Stimulated activated CD8-positive, alpha-beta memory T cell treated with anti-CD3 and anti-CD28 coated beads, Interleukin-4, amount 100 ng/mL, for 1 hour (primary cell): ENCODE measurements at places on chromosomes 5 and 9.

DNA sequence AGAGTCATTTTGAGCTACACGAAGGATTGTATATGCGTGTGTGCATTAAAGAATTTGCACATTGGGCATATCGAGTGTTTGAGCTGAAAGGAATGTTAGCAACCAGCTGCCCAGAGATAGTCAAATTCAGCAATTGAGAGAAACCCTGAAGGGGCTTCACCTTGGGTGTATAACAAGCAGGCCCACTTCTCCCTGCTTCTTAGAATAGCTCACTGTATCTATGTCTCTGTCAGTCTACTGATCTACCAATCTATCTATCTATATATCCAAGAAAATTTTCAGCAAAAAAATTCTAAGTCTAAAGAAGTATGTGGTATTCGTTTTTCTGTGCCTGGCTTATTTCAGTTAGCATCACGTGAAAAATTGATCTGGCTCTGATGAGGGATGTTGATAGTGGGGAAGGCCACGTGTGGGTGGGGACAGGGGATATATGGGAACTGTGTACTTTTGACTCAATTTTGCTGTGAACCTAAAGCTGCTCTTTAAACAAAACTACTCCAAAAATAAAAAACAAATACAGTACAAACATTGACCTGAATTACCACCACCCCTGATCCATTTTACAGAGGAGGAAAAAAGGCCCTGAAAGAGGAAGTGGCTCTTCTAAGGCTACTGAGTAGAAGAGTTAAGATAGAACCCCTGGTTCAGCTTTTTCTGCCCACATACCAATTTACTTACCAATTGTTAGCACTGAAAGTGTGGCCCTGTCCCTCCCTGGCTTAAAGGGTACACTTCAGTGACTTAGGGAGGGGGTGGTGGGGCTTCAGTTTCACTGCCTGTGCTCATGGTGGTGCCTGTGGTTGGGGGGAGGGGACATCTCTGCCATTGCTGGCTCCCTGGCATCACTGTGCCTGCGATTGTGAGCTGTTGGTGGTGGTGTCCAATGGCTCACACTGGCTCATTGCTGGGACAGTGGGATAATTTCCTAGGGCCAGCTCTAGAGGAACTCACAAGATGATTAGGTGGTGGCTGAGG, 141.8 kb downstream of the DOCK2 start:
- no peak for DNase-seq

GRCh38 chr5:163564321-163564938, 59.0 kb downstream of the MAT2B start:
- peak; percentile 28 for DNase-seq

DNA sequence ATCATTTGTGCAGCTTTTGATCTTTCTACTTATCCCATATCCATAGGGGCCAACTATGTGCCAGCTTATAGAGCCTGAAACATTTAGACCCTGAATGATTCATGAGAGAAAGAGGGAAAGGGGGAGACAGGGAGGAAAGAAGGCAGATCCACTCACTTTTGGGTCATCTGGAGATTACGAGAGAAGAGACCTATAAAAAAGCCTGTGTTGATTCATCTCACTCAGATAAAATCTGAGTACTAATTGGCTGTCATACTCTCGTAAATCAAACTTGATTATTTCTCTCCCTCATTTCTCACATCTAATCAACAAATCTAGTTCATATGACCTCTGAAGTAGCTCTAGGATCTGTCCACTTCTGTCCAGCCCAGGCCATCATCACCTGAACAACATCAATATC, 137.1 kb downstream of the ARL15 start:
- DNase-seq, result no peak

DNA sequence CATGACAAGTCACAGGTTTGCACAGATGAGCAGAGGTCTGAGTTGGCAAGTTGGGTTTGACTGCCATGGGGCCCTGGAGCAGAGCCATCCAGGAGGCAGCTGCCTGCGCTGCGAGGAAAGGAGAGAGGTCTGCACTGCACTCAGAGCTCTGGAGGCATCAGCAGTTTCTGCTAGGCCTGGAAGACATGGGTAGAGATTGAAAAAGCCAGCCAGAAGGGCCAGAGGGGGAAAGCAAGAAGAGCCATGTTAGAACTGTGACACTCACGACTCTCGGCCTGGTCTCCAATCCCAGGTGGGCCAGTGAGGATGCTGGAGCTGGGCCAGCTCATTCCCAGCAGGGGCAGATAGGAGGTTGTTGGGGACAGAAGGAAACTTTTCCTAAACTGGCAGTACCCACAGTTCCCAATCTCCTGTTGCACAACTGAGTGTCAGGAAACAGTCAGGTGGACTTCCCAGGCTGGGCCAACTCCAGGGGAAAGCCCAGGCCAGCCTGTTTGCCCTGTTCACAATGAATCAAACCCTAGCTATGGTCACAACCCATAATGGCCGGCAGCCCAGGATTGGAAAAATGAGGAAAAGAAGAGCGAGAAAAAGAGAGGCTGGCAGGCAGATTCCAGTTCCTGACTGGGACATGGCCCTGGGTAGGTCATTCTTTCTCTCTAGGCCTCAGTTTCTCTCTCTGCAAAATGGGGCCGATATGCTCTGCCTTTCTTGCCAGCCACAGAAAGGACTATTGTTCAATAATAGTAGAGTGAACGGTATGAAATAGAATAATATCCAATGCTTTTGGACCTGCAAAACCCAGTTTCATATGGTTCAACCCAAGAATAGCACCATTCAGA, 7.8 kb upstream of the ORM1 start:
- DNase-seq, result no peak

DNA sequence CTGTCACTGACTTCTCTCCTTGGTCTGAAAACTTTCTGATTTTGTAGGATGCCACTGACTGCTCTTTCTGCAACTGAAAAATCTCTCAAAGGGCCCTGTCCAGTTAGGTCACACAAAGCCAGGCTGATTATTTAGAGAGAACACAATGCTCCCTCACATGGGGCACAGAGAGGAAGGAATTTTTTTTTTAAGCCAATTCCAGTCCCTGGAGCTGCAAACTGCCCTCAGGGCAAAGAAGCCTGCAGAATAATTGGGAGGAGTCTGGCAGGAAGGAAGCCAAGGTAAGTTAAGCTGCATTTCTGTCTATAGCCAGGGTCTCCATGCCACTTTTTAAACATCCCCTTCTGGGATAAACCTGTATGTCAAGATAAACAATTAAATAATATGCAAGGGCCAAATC, 305.5 kb downstream of the ZSWIM6 start:
- DNase-seq, result no peak

DNA sequence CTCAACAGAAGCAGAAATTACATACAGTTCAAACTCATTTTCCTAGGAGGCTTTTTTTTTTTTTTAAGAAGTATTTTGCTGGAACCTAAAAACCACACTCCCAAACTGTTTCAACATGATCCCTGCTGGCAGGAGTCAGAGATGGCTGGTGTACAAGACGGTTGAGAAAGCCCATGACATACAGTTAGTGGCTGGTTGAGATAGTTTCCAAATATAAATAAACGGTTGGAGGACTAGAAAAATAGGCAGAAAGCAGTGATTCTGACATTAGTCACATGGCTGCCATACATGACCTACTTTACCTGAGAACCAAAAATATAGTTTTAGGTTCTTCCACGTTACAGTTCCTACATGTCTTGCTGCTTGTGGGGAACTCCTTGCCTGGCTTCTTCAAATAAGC, 31.7 kb upstream of the BASP1 start:
- DNase-seq, result no peak

DNA sequence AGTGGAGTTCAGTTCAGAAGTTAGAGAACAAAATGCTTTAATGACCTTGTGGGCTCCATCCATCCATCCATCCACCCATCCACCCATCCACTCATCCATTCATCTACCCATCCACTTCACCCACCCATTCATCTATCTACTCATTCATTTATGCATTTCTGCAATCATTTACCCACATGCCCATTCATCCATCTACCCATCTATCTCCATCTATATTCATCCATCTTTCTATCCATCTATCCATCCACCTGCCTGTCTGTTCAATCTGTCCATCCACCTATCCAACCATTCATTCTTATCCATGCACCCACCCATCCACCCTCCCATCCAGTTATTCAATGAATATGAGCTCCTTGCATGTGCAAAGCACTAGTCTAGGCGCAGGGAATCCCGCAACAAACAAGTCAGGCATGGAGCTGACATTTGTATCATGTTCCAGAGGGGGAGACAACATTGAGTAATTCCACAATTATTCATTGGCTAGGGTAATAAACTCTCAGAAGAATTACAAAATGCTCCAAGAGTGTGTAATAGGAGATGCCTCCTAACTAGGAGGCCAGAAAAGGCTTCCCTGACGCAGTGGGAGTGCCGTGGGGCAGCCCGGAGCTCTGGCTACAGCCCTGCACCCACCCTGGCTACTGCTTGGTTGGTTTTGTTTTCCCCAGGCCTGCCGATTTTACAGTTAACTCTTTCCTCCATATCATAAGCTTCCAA, 211.2 kb downstream of the NXNL2 start:
- no peak for DNase-seq

DNA sequence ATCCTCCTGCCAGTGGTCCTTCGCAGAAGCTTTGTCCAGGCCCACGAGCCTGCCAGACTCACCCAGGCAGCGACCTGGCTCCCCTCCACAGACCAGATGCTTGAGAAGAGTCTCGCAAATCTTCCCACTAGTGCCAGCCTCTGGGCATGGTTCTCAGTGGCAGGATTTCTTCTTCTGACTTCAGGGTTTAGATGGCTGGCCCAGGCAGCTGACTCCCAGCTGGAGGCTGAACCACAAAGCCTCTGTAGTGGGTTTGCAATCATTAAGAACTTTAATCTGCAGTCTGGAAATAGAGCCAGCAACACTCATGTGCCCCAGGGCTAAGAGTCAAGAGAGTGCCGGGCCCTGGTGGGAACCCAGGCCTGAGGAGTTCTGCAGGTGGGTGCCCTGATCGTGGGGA, 90.6 kb upstream of the ICE1 start:
- no peak for DNase-seq

GRCh38 chr9:133507246-133507965, 17.4 kb downstream of the MYMK start:
- no peak for DNase-seq

DNA sequence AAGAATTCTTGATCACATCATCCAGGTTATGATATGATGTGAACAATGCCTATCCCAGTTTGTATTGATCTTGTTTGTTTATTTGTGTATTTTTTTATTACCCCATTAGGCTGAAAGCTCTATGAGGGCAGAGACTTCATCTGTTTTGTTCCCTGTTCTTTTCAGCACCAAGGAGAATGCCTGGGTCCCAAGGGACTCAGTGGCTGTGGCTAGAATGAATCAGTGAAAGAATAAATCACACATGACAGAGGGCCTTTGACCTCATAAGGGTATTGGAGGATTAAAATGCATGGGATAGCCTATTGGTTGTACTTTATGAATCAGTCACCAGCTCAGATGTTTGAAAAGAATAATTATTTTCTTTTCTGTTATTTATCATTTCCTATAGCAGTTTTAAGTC, 292.2 kb downstream of the GAS1 start:
- DNase-seq, result no peak

GRCh38 chr5:95725937-95726810, 5.0 kb upstream of the RHOBTB3 start:
- no peak for DNase-seq

GRCh38 chr5:95763941-95764340, 32.8 kb downstream of the RHOBTB3 start:
- no peak for DNase-seq

DNA sequence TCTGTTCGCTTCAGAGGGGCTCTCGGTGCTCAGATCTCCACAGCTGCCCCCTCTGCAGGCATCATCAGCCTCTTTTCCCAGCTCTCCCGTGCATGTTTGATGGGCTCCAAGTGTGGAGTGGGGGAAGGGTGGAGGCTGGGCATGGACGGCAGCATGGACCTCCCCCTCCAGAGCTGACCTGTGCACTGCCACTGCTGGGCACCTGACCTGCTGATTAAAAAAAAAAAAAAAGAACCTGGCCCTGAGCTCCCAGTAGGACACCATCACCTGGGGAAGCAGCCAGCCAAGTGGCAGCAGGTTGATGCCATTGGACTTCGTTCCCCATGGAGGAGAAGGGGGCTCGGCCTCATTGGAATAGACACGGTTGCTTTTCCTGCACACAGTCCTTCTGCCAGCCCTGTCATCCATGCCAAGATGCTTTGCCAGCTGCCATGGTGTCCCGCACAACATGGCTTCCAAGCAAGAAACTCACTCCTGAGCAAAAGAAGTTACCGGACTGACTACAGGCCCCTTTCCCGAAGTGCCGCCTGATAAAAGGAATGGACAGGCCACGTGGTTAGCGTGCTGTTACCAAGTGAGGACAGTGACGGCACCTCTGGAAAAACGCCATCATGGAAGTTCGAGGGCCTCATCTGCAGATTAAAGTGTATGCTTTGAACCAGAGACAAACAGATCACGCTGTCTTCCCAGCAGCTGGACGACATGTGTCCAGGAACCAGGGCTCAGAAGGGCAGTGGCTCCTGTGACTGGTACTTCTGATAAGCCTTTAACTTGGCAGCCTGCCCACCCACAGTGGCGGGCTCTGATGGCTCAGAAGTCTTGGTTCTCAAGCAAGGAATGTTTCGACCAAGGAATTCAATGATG, 14.7 kb upstream of the BRD3OS start:
- DNase-seq, result no peak

DNA sequence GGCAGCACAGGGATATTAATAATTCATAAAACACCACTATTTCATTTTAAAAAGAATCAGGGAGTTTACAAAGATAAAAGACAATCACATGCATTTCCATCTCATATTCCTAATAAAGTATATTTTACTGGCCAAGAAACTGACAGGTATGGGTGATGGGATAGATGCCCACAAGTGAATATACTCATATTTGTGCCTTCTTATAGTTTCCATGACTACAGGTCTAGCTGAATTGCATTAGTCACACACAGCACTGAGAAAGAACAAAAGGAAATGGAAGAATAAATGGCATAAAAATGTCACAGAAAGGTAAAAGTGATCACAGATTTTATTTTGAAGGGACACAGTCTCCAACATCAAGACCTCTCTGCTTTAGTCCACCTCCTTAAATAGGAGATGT, 193.5 kb downstream of the PLK2 start:
- no peak for DNase-seq

DNA sequence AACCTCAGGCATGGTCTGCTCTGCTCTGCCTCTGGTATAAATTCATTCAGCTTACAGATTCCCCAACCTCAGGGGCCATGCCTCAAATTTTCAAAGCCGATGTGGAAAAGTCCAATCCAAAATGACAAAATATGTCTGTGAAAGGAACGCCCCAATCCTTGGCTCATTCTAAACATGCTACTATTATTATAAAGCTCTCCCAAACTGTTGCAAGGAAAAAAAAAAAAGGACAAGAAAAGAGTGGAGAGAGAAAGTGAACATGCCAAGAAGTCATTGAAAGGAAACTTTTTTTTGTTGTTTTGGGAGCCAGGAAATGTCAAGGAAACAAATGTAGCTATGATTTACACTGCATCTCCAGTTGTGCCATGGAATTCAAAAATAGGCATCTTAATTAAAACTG, 3.8 kb downstream of the COL23A1 start:
- no peak for DNase-seq

- DNase-seq, result no peak
Measured at GRCh38 chr5:159855476-159856191, 60.6 kb upstream of the ADRA1B start.

- no peak for DNase-seq
Measured at GRCh38 chr9:14466429-14466818, 152.5 kb upstream of the NFIB start.
